ENCODE measurements at places on chromosomes 2 and 18. TPM values are rescaled to one million over a fixed set of nuclear protein-coding genes. Genes with fewer than 3 reads are reported as not detected.

SERPINB4 gene
- total RNA-seq, result 0.17 TPM

DUSP2 gene
- 4.5 TPM for total RNA-seq

DNA sequence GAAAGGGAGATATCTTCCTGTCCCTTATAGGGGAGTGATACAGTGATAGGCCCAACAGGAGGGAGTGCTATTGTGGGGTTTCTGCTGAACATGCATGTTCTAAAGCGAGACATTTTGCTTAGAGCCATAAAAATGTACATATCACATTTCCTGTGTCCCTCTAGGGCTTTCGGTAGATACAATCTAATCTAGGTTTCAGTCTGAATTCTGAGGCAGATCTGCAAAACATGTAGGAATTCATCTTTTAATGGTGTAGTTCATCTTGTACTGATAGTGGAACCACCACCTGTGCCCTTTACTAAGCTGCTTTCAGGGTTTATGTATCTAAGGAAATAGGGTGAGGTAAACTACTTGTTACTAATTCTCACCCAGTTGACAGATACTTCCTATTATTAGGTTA, 73.8 kb downstream of the SPTBN1 start:
- no peak for DNase-seq
- H3K27me3 ChIP-seq, result peaks cover 4% of the 10 kb centered on the region
- peaks cover 22% of the 10 kb centered on the region for H3K4me1 ChIP-seq
- H3K4me3 ChIP-seq, result no peak overlapping the region
- H3K36me3 ChIP-seq, result peaks cover 43% of the 10 kb centered on the region

AQP12A gene
- total RNA-seq, result 0.97 TPM

RFX8 gene
- total RNA-seq, result not detected

MGAT4A gene
- 60.0 TPM for total RNA-seq

CKAP2L gene
- 9.7 TPM for total RNA-seq

WDSUB1 gene
- 9.5 TPM for total RNA-seq

- H3K4me1 ChIP-seq, result no peaks in the 10 kb centered on the region
- no peak overlapping the region for H3K27ac ChIP-seq
- H3K27me3 ChIP-seq, result no peaks in the 10 kb centered on the region
- no peak for DNase-seq
- no peaks in the 10 kb centered on the region for H3K36me3 ChIP-seq
These were observed 232.1 kb downstream of the RBM43 start for GRCh38 chr2:151029406-151030157.

DNA sequence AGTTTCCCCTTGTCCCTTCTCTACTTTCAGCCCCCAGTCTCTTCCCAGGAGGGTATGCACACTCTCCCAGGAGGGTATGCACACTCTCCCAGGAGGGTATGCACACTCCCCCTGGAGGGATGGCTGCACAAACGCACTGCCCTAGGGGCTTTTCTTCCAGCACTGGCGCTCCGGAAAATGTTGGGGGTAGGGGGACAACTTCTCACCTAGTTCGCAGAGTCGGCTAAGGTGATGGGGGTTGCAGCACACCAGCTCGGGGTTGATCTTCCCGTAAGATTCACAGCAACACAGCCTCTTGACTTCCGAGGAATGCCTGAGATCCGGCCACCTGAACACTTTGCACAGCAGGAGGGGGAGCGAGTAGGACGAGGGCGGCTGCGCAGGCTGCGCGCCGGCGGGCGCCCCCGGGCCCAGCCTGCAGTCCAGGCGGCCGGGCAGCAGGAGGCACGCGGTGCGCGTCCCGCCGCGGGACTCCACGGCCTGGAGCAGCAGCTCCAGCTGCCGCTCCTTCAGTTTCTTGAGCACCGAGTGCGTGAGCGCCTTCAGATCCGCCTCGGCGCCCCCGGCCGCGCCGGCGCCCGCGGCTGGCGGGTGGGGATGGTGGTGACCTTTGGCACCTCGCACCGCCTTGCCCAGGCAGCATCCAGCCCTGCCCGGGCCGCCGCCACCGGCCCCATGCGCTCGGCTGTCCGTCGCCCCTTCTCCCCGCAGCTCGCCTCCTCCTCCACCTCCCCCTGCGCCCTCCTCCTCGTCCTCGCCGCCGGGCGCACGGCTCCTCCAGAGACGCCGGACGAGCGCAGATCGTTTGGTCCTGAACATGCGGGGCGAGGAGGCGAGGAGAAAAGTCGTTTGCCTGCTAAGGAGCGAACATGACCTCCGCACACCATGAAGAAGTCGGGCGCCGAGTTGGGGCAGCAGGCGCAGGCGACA, 894 bp downstream of the SMAD7 start:
- no peaks in the 10 kb centered on the region for H3K27me3 ChIP-seq
- peak overlapping the region; percentile 94 for H3K4me3 ChIP-seq
- peak overlapping the region; percentile 92 for H3K27ac ChIP-seq
- H3K36me3 ChIP-seq, result peaks cover 23% of the 10 kb centered on the region
- H3K4me1 ChIP-seq, result peaks cover 44% of the 10 kb centered on the region

DNA sequence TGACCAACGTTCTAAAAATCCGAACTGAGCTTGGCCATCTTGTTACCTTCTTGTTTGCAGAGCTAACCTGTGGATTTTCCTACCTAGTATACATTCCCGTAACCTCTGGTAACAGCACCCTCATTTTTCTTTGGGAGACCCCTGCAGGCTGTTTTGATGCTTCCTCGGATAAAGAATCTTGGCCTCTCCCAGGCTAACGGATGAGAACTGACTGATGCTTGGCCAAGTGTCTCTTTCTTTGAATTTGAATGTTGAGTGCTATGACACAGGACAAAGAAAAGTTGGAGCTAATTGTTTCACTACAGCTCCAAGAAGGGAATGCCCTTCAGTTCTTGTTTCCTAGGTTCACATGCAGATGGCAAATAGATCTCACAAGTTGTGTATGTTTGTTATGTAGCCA, 19.3 kb upstream of the CAVIN2 start:
- peaks cover 37% of the 10 kb centered on the region for H3K4me1 ChIP-seq
- no peaks in the 10 kb centered on the region for H3K27me3 ChIP-seq
- H3K4me3 ChIP-seq, result no peak overlapping the region
- DNase-seq, result no peak
- peaks cover 4% of the 10 kb centered on the region for H3K36me3 ChIP-seq

DNA sequence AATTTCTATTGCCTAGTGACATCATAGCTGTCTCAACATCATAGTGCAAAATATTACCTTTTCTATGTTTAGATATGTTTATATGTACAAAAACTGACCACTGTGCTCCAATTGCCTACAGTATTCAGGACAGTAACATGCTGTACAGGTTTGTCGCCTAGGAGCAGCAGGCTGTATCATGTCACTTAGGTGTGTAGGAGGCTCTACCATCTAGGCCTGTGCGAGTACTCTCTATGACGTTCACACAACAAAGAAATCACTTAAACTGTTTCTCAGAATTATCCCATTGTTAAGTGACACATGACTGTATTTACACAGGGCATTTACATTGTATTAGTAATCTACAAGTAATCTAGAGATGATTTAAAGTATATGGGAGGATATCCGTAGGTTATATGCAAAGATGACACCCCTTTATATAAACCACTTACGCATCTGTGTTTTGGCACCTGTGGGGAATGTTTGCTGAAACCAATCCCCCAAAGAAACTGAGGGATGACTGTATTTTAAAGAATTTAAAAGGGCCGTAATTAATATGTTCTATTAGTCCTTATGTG, 24.7 kb downstream of the IL1R2 start:
- H3K27ac ChIP-seq, result no peak overlapping the region
- no peak for DNase-seq
- H3K4me1 ChIP-seq, result peaks cover 8% of the 10 kb centered on the region
- H3K36me3 ChIP-seq, result no peaks in the 10 kb centered on the region
- H3K4me3 ChIP-seq, result no peak overlapping the region

- no peak for DNase-seq
- H3K27me3 ChIP-seq, result no peaks in the 10 kb centered on the region
- no peak overlapping the region for H3K4me3 ChIP-seq
- no peaks in the 10 kb centered on the region for H3K4me1 ChIP-seq
- no peaks in the 10 kb centered on the region for H3K36me3 ChIP-seq
These were observed 404.3 kb downstream of the PID1 start for GRCh38 chr2:228866781-228867180.

RGPD8 gene
- 5.5 TPM for total RNA-seq
